ENCODE measurements at places on chromosomes 3 and 15.

DNA sequence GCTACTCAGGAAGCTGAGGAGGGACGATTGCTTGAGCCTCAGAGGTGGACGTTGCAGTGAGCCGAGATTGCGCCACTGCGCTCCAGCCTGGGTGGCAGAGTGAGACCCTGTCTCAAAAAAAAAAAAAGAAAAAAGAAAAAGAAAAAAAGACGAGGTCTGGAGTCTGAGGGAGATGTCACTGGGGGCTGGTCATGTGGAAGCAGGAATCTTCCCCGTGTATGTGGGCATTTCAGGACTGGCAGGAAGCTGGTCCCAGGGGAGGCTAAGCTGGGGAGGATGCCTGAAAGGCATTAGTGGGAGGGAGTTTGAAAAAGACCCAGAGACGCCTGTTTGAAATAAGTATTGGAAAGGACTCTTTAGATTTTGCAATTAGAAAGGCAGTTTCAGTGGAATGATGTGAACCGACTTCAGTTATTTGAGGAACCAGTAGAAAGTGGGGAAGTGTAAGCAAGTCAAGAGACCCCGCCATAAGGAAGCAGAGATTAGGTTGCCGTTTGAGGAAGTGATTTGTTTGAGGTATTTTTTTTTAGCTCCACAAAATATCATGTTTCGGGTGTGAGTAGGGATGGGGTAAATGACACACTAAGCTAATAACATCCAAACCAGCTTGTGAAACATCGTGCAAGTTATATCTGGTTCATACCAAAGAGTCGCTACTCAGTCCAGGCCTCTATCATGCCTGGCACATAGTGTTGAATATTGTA is 55.5 kb downstream of the ST6GAL1 start:
- DNase-seq, result no peak

DNA sequence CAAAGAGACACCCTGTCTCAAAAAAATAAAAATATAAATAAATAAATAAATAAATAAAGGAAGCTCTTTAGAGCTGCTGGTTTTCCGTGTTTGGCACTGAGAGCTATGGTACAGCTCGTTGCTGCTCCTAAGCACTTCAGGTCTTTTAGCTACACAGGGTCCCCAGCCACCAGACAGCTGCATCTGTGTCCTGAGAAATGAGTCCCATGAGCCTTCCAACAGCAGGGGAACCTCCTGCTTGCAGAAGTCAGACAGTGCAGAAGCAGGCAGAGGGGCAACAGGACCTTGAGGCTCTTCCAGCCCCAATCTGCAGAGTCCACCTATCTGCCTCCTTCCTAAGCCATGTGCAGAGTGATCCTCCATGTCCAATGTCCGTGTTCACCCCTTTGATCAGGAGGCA is 159.0 kb downstream of the SV2B start:
- no peak for DNase-seq

DNA sequence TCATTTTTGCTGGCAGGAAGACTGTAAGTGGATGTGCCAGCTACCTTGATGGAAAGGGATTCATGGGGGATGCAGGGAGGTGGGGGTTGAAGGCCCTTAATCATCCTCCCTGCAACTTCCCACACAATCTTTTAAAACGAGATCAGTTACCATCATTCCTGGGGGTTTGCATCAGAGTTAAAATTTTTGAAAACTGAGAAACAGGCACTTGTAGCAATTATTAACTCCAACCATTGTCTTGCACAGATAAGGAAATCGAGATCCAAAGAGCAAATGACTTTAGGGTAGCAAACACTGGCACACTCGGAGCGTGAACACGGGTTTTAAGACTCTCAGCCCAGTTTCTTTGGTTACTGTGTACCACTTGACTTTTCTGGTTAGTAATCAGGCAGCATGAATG is 41.9 kb downstream of the GPD1L start:
- no peak for DNase-seq

DNA sequence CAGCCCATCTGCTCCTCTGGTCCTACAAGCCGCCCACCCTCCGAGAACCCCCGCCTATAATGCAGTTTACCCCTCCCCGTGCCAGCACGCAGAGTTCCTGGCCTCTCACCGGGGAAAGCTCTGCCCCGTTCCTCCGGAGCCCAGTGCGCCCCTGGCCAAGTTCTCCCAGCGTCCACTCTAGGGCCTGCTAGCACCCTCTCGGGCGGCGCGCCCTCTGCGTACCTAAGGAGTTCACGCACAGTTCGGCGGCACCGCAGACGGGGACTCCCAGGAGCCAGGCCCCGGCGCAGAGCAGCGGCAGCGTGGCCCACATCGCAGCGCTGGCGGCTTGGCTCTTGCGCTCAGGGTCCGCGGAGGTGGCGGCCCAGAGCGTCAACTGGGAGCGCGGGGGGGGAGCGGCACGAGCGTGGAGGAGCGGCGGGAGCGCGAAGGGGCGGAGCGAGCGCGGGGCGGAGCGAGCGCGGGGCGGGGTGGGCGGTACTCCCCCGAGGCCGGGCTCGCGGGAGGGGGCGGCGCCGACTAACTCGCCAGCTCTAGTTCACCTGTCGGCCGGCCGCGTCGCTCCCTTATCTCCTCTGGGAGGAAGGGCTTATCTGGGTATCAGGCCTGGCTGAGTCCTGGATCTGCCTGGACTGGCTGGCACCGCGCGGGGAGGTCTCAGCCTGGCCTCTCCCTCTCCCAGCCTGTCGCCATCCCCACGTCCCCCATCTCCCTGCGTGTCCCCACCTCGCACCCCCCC is at the start of gene CTSH:
Gene CTSH (minus strand): TSS at position 378 of the 739 bp plus-strand sequence. CDS start 65 bp downstream, at position 313.
- DNase-seq, result peak; percentile 80

DNA sequence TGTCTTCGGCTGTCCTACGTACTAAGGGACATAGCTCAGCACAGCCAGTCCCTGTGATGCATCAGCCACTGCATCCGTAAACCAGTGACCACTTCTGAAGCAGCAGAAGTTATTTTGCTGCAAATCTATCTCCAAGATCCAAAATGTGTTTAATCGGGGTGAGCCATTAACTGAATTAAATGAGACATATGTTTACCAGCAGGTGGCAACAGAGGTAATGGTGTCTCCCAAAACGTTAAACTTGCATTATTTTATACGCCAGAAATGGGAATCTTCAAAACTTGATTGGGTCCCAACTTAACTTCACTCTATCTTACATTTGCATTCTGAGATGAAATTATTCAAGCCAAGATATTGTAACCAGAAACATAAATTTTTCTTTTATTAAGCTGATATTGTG is 75.3 kb upstream of the BOC start:
- DNase-seq, result no peak

DNA sequence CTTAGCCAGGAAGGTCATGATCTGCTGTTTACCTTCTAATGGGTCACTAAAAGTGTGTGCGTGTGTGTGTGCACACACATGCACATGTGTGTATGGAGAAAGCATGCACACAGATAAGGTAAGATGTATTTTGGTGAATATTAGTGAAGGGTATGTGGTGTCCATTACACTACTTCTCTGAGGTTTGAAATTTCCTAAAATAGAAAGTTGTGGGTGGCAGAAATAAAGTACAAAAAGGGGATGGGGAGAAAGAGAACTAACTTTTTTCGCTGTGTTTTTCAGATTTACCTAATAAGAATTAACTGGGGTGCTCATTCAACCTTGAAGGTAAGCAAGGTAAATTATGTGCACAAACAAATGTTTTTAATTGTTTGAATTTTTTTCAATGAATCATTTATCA is 24.4 kb upstream of the NR2E3 start:
- DNase-seq, result no peak

Data from activated naive CD4-positive, alpha-beta T cell treated with Interleukin-2 at 50 U/mL for 16 hours (primary cell).